ENCODE measurements at places on chromosomes 12 and 14.

DNA sequence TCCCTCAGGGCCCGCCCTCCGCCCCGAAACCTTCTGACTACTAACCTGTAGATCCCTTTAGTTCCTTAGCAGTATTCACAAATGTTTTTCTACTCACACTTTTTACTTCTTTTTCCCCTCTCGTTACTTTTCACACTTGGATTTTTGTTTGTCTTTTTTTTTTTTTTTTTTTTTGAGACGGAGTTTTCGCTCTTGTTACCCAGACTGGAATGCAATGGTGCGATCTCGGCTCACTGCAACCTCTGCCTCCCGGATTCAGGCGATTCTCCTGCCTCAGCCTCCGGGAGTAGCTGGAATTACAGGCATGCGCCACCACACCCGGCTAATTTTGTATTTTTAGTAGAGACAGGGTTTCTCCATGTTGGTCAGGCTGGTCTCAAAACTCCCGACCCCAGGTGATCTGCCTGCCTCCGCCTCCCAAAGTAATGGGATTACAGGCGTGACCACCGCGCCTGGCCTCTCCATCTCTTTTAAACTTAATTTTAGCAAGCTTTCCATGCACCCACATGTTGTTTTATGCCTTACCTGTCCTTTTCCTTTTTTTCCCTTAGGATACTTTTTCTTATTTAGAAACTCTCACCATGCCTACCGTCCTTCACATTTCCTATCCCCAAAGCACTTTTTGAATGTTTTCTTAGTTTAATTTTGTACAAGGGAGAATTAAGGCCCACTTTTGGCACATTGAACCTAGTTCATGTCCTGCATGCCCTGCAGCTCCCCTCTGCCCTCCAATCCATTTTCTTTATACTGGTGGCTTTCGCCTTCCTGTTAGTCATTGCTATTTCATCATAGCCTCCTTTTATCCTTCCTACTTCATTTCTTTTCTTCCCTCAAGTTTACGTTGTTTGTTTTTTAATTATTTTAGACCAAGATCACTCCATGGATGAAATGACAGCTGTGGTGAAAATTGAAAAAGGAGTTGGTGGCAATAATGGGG is 1.1 kb downstream of the SP1 start:
- peak; percentile 20 for DNase-seq

DNA sequence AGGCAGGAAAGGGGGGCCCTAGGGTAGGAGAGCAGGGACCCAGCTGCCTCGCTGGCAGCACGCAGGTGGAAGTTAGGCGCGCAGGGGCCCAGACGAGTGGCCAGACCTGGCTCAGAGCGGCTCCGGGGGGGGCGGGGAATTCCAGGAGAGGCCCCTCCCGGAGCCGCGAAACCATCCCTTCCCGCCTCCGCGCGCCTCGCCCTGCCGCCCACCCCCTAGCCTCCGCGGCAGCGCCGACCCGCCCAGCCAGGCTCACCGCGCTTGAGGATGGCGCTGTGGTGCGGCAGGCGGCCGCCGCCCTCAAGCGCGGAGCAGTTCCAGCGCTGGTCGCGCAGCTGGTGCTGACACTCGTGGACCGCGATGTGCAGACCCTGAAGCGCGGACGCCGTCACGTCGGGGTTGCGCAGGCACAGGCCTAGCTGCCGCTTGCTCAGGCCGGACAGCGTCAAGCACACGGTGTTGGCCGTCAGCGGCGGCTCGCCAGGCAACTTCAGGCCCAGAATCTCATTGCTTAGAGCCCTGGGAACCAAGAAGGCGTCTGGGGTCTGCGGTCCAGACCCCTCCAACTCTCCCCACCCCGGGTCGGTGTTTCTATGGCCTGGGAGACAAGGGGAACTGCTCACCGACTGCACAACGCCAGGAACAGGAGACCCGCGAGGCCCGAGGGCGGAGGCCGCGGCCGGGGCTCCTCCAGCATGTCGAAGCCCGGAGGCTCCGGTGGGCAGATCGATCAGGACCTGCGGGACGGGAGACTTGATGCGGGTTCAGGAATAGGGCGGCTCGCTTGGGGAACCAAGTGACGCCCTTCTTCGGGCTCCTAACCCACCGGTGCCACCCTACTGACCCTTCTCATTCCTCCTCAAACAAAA is 1.5 kb downstream of the WNT10B start:
- DNase-seq: no peak

- peak; percentile 40 for DNase-seq
Measured at GRCh38 chr12:53623548-53624385, 2.4 kb downstream of the ATF7 start.

- no peak for DNase-seq
Measured at GRCh38 chr14:55518391-55518790, 61.6 kb upstream of the KTN1 start.

DNA sequence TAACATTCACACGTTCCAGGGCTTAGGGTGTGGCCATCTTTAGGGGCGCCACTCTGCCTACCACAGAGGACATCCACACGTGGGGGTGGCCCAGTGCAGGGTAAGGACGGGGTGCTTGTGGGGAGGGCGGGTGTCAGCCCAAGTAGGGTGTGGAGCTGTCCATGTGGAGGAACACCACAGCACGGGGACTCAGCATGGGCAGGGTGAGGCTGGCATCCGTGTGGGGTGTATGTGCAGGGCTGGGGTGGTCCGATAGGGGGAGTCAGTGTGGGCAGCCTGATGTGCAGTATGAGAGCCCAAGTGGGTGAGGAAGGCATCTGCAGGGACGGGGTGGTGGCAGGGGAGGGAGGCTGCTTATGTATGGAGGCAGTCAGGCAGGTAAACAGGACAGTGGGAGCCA is 17.7 kb downstream of the PSMC1 start:
- no peak for DNase-seq
